ENCODE measurements at places on chromosomes 3 and 15.

DNA sequence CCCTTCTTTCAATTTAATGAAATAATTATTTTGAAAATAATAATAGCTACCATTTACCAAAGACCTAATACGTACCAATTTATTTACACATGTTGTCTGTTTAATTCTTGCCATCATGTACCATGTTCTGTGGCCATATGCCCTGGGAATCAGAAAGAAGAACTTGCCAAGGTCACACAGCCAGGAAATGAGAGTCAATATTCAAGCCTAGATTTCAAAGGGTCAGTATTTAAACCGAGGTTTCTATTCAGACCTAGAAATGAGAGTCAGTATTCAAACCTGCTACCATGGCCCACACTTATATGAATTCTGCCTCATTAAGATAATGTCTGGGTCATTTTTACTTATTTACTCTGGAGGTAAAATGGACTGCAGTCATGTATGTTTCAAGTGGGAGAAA, 103.6 kb upstream of the TBL1XR1 start:
- no peak for DNase-seq

- peak; percentile 34 for DNase-seq
Measured at GRCh38 chr15:50907601-50908208, 778 bp upstream of the AP4E1 start.

- DNase-seq = no peak
Measured at GRCh38 chr15:93986400-93986984, 244.9 kb upstream of the MCTP2 start.

- no peak for DNase-seq
Measured at GRCh38 chr3:171620825-171621434, 160.7 kb upstream of the TNIK start.

- DNase-seq = no peak
Measured at GRCh38 chr15:46260937-46261336, 626.1 kb downstream of the SQOR start.
